ENCODE measurements at places on chromosomes 1 and 21.

DNA sequence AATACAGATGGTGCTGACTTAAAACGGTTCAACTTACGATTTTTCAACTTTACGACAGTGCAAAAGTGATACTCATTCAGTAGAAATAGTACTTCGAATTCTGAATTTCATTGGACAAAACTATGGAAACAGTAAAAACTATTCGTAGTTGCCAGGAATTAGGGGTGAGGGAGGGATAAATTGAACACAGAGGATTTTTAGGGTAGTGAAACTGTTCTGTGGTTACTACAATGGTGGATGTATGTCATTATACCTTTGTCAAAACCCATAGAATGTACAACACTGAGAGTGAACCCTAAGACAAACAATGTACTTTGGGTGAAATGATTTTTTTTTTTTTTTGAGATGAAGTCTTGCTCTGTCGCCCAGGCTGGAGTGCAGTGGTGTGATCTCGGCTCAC lies 7.5 kb downstream of the DDR2 start:
- no peak for DNase-seq

DNA sequence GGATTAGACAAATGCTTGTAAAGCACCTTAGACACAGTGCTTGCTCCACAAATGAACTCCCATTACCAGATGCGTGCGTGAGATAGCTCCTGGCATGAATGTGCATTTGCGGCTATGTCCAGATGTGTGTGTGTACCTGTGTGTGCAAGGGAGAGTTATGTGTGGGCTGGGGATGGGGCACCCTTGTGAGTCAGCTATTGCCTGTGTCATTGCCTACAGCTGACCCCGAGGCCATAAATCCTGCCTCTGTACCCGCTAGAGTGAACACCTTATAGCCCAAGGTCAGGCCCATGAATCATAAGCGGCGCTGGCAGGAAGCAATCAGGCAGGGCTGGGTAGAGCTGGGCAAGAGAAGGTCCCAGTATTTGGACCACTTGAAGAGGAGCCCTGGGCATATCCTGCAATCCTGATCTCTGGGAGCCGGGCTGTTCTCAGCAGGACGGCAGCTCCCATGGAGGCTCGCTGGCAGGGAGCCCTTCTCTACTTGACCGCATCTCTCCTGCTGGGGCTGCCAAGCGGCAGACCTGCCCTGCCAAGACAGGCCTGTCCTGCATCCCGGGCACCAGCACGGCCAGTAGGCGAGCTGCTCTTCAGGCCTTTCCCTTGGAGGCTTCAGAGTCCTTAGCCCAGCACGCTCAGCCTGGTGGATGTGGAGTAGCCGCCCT lies 86.4 kb downstream of the TMEM53 start:
- DNase-seq, result no peak

- no peak for DNase-seq
Observed at GRCh38 chr1:11674488-11674887, 6.5 kb downstream of the MAD2L2 start.

GRCh38 chr21:38295997-38296764 lies 39.4 kb downstream of the KCNJ15 start:
- DNase-seq, result peak; percentile 83

DNA sequence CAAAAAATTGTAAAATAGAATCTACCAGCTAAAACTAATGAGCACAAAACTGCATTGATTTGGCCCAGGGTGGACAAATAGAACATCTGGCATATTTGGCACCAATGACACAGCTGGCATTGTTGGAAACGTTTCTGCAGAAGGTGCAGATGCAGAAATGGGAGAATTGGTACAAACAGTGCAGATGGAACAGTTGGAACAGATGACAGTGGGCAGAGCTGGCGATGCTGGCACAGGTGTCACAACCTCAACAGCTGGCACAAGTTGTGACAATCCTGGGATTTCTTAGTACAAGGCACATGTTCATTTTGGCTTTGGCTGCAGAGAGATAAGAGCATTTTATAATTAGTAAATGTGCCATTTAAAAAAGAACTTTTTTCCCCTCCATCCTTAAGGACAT lies 91.1 kb upstream of the ZBTB18 start:
- DNase-seq, result no peak

DNA sequence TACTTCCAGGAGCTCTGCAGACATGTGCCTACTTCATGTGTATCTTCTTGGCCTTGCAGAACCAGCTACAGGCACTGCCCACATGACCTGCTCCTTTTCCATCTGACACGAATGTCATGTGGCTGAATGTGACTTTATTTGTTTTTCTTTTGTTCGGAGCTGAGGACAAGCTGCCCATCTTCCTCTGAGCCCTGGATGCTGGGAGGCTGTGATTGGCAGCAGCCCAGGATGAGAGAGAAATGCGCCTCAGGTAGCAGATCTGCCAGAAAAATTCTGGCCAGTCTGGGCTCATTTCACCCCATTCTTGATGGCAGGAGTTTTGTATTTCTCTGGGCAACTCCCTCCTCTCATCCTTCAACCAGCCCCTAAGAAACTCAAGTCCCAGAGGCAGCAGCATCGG lies 372.0 kb downstream of the RPS6KC1 start:
- no peak for DNase-seq

- no peak for DNase-seq
Observed at GRCh38 chr1:232726048-232726779, 79.0 kb upstream of the MAP10 start.

GRCh38 chr1:116164604-116165368 lies 53.6 kb downstream of the MAB21L3 start:
- DNase-seq, result no peak

GRCh38 chr1:162407539-162407938 lies 4.4 kb downstream of the SH2D1B start:
- DNase-seq, result no peak

GRCh38 chr1:162873671-162874666 lies 13.0 kb upstream of the CCDC190 start:
- DNase-seq, result peak; percentile 96

- peak; percentile 68 for DNase-seq
Observed at GRCh38 chr1:31811605-31812004, 4.2 kb downstream of the SPOCD1 start.

- DNase-seq, result no peak
Observed at GRCh38 chr1:41482001-41482765, 2.3 kb downstream of the EDN2 start.

GRCh38 chr21:16538936-16539440 lies 809.2 kb downstream of the USP25 start:
- DNase-seq, result no peak

DNA sequence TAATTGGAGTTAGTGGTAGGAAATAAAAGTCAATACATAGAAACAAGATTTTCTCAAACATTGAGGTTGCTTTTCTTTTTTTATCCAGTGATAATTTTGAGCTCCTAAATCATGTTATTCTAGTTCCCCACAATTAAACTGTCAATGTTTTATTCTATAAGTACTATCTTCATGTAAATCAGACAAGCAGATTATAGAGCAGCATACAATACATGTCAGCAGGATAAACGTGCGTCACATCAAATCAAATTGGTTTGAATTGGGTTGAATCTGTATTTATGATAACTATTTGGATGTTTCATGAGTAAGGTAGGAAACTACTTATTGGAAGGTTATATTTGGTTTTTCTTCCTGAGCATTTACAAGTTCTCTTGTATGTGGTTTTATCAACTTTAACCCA lies 2028.7 kb downstream of the NCAM2 start:
- DNase-seq, result no peak

DNA sequence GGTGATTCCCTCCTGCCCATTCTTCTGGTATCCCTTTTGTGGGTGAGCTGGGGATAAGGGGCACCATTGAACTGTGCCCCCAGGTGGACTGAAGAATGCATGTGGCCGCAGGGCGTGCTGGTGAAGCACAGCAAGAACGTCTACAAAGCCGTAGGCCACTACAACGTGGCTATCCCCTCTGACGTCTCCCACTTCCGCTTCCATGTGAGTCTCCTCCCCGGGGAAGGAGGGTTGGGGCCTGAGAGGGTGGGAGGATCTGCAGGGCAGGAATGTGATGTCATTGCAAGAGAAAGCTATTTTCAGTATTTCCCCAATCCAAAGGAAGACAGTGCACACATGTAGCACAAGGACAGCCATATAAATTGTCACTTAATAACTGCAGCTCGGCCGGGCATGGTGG lies 7.5 kb upstream of the KPNA6 start:
- no peak for DNase-seq

DNA sequence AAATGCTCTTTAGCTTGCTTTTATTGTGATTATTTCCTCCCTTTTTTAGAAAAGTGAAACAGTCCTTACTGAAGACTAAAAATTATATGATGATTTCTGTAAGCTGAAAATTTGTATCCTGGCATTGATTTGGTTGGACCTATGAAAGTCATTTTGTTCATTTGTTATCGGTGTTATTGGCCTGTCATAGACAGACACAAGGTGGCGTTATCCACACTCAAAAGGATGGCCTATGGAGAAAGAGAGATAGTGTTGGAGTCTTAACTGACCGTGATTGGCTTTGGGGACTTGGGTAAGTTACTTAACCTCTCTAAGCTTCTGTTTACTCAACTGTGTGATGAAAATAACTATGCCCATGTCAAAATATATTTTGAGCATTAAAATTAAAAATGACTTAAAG lies 203.6 kb upstream of the CHODL start:
- DNase-seq, result peak; percentile 8

GRCh38 chr1:66143651-66144050 lies 351.0 kb downstream of the PDE4B start:
- DNase-seq, result peak; percentile 45

DNA sequence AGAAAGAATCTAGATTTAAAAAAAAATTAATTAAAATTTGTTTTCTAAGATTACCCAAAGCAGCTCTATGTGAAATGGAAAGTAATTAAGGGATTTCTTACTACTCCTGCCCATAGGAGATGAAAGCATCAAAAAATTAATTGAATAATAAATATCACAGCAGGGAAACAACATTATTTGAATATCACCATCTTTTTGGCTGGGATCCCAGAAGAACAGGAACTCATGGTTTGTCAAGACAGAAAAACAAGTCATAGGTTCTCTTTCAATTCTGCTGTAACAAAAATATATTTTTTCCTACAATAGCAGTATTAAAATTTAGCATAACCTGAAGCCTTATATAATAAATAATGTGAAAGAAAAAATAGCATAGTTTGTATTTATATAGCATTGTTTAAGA lies 1713.4 kb downstream of the NCAM2 start:
- no peak for DNase-seq

- DNase-seq, result no peak
Observed at GRCh38 chr21:37244501-37245095, 22.5 kb downstream of the VPS26C start.

DNA sequence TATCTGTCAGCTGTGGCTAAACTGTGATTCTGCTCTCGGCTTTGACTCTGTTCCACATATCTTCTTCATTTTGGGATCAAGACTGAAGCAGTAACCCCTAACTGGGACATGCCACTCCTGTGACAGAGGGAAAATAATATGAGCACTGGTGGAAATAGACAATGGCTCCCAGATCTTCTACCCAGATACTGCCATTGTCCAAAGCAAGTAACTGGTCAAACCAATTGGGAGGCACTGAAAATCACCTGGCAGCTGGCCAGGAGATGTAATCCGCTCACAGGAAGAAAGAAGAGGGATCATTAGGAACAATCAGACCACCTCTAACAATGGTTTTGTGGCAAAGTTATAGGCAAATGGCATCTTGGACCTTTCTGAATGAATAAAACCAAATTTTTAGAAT lies 10.7 kb downstream of the SNX7 start:
- no peak for DNase-seq

- DNase-seq, result no peak
Observed at GRCh38 chr1:67759692-67760029, 73.6 kb downstream of the GNG12 start.

GRCh38 chr1:207713529-207713928 lies 38.3 kb upstream of the CD46 start:
- no peak for DNase-seq

- DNase-seq, result no peak
Observed at GRCh38 chr1:197598935-197599334, 176.3 kb downstream of the DENND1B start.

DNA sequence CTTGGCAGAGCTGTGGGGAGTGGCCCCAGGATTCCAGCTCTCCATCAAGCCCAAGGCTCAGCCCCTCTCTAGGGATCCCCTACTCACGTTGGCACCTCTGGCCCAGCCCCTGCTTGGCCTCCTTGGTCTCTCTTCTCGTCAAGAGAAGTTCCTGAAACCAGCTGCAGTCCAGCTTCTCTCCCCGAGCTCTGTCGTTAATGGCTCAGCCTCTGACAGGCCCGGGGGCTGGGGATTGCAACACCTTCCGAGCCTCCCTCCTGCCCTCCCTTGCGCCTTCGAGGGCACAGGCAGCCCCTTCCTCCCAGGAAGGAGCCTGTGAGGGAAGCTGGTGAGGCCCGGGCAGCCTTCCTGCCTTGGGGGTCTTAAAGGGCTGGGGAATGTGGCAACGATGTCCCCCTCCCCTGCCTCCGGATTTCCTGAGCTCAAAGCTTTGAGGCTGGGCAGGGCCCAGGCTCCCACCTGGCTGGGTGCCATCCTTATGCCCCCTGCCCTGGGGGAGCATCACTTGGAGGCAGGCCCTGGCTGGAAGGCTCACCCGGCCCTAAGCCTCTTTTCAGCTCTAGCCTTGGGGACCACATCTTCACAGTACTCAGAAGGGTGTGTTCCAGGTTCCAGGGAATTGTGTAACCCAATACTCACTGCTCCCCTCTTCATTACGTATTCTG lies at the start of gene CSF3R:
CSF3R (minus strand) TSS at position 190 of the 665 bp plus-strand sequence. CDS start 3,417 bp downstream, outside the sequence.
- no peak for DNase-seq

DNA sequence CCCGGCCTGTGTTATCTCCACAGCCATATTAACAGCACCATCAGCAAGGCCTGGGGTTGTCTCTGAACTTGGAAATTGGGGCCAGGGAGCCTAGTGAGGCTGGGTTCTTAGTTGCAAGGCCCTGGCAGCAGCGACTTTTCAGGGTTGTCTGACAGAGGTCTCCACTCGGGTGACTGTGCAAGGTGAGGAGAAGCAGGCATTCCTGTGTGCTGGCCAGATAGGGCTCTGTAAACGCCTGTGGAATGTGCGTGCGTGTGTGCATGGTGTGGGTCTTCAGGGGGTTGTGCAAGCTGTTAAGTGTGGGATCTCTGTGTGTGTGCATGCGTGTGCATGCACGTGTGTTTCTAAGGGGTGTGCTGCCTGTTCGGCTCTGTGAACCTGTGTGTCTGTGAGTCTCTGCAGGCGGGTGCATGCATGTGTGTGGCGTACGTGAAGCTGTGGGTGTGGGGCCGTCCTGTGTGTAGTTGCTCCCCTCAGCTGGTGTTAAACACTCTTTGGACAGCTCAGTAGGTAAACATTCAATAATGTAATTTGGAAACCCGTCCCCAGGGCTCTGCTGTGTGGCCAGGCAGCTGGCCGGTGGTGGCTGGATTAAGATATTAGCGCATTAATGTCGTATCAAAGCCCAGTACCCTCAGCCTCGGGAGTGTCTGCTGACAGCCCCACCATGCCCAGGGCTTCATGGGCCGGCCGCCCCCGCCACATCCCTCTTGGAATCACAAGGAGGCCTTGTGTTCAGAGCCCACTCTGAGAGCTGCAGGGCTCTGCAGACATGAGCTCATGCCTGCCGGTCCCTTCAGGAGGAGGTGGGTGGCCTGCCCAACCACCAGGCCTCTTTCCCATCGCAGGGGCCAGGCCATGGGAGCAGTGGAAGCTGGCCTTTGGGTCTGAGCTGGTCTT lies 189.9 kb downstream of the FOXD2 start:
- no peak for DNase-seq

- no peak for DNase-seq
Observed at GRCh38 chr21:23534850-23535249, 2072.4 kb downstream of the MRPL39 start.

All from LHCN-M2 (cell line).